ENCODE measurements at places on chromosomes 5 and 9.

DNA sequence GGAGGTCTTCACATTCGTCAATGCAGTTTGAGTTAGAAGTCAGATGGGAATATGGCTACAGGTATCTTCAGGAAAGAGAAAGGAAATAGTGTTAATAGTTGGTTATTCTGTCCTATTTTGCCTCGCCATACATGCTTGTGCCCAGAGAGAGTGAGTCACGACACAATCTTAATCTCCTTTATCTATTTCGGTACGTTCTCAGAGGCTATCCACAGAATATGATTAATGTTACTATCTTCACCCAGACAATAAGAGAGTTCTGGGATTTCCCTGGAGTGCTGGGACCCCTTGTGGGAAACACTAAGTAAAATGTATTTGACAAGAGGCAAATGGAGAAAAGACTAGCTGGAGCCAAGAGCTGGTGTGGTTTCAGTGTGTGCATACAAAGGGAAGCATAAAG is 25.5 kb downstream of the MINAR2 start:
- no peak for DNase-seq

DNA sequence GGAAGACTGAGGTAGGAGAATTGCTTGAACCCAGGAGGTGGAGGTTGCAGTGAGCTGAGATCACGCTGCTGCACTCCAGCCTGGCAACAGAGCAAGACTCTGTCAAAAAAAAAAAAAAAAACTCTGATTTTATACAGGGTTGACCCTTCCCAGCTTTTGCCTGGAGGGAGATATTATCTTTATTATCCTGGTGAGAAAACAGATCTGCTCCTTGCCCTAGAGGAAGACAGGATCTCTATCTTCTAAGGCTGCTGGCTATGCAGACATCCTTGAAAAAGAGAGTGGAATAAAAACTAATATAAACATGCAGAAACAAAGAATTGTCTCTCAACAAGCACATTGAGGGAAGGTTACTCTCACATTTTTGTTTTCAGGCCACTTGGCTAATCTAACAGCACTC is 1503.4 kb upstream of the WWC1 start:
- DNase-seq = no peak

- no peak for DNase-seq
Observed at GRCh38 chr9:130291474-130291873, 25.9 kb downstream of the HMCN2 start.

GRCh38 chr9:86166546-86166945 is 67.2 kb upstream of the GOLM1 start:
- DNase-seq = no peak
